ENCODE measurements at places on chromosomes 16 and 17.
A peak's percentile ranks its signal among the peaks of the same experiment; 100 is the strongest.

DNA sequence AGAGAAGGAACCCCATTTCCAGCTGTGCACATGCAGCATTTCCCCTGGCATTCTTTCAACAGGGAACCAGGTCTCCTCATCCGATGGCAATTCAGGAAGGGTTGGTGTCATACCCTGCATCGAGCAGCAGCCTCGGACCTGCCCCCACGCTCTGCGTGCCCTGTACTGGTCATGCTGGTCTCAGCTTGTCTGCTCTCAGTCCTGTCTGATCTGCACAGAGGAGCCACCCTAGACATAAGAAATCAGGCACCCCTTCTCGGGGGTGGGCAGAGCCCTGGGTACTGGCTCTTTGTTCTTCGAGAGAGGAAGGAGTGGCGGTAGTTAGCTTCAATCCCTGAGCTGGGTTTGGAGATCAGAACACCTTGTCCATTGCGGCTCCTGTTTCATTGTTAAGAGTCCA, 162.0 kb upstream of the RPH3AL start:
- no peak for DNase-seq

- DNase-seq, result no peak
These were observed 29.2 kb downstream of the SOCS3 start for GRCh38 chr17:78330570-78331224.

GRCh38 chr17:80585890-80586845, 41.5 kb downstream of the RPTOR start:
- DNase-seq, result no peak

DNA sequence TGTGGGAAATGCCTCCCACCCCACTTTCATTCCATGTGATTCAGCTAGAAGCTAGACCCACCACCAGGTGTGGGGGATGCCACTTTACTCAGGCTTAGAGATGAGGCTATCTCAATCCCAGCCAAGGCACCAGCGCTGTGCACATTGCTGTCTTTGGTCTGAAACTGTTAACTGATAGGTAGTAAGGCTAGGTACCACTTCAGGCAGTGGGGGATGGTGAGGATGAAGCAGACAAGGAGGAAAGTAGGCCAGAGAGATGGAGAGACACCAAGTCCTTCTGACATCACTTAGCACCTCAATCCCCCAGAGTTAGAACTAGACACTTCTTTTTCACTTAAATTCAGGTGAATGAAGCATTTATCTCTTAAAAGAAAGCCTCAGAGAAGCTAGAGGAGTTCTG, 35.8 kb downstream of the ADAMTS18 start:
- DNase-seq, result no peak

DNA sequence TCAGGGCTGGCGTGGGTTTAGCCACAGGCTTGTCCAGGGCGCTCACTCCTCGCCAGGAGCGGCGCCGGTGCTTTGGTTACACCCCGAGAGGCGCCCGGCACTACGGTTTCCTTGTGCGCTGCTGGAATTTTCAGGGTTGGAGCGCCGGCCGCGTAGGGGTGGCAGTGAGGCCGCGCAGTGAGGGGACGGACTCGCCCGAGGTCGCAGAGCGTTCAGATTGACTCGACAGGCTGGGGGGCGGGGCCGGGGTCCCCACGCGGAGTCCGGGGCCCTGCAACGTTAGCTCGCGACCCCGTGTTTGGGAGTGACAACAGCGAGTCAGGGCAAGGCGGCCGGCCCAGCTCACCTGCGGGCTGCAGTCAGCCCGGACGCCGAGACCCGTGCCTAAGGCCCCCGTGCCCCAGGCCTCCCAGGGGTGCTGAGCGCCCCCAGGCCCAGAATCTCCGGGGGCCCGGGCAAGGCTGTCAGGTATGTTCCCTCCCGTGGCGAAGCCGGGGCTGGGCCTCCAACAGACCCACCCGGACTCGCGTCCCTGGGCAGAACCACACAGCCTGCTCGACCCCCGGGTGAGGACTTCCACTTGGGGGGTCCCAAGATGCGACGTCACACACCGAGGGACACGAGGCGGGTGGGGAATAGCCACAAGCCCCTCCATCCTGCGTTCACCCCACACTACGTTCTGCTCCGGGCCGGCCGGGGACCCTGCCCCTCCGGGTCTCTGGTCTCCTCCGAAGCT, 1.3 kb upstream of the ACTG1 start:
- no peak for DNase-seq

DNA sequence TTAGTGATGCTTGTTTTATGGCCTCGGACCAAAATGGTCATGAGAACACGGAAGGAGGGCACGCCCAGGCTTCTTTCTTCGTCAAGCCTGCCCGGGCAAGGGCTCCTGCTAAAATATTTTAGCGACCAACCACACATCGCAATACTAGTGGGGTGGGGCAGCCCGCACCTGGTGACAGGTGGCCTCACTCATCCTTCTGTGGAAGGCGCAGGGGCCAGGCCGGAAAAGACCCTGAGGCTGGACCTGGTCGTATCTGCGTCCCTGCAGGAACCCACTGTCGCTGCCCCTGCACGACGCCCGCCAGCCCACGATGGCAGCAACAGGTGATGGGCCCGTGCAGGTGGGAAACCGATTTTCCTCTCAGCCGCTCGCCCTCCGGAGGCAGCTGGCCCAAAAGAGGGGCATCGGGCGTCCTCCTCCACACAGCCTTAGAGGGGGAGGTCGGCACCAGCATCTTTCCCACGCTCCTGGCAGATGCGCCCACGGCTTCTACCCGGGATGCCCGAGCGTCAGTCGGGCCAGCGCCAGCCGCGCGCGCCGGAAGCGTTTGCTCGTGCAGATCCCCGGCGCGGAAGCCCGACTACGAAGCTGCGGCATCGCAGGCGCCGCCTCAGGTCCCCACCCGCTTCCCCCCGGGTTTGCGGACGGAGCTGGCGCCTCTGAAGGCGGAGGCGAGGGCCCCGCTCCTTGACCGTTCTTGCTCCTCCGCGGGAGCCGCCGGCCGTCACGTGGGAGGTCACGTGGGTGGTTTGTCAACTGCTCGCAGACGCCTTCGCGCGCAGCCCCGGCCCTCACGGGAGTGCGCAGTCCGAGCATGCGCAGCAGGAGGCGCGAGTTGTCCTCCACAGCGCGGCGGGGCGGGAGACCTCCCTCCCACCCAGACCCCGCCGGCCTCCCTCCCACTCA, 22.8 kb upstream of the FOXK2 start:
- peak; percentile 73 for DNase-seq

DNA sequence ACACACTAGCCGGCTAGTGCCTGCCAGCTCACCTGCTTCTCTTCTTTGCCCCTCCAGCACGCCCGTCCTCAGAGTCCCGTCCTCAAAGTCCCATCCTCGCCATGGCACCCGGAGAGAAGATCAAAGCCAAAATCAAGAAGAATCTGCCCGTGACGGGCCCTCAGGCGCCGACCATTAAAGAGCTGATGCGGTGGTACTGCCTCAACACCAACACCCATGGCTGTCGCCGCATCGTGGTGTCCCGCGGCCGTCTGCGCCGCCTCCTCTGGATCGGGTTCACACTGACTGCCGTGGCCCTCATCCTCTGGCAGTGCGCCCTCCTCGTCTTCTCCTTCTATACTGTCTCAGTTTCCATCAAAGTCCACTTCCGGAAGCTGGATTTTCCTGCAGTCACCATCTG, 3.6 kb downstream of the SCNN1G start:
- no peak for DNase-seq

GRCh38 chr17:82200743-82201497, 11.7 kb downstream of the CCDC57 start:
- peak; percentile 22 for DNase-seq

DNA sequence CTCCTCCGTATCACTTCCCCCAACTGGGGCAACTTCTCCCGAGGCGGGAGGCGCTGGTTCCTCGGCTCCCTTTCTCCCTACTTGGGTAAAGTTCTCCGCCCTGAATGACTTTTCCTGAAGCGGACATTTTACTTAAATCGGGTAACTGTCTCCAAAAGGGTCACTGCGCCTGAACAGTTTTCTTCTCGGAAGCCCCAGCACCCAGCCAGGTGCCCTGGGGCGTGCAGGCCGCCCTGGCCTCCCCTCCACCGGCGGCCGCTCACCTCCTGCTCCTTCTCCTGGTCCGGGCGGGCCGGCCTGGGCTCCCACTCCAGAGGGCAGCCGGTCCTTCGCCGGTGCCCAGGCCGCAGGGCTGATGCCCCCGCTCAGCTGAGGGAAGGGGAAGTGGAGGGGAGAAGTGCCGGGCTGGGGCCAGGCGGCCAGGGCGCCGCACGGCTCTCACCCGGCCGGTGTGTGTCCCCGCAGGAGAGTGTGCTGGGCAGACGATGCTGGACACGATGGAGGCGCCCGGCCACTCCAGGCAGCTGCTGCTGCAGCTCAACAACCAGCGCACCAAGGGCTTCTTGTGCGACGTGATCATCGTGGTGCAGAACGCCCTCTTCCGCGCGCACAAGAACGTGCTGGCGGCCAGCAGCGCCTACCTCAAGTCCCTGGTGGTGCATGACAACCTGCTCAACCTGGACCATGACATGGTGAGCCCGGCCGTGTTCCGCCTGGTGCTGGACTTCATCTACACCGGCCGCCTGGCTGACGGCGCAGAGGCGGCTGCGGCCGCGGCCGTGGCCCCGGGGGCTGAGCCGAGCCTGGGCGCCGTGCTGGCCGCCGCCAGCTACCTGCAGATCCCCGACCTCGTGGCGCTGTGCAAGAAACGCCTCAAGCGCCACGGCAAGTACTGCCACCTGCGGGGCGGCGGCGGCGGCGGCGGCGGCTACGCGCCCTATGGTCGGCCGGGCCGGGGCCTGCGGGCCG, 1.6 kb downstream of the HIC1 start:
- no peak for DNase-seq

- peak; percentile 2 for DNase-seq
These were observed 149.6 kb upstream of the GNAO1 start for GRCh38 chr16:56041556-56042140.

- no peak for DNase-seq
These were observed 3.4 kb upstream of the MTSS2 start for GRCh38 chr16:70689035-70689969.

DNA sequence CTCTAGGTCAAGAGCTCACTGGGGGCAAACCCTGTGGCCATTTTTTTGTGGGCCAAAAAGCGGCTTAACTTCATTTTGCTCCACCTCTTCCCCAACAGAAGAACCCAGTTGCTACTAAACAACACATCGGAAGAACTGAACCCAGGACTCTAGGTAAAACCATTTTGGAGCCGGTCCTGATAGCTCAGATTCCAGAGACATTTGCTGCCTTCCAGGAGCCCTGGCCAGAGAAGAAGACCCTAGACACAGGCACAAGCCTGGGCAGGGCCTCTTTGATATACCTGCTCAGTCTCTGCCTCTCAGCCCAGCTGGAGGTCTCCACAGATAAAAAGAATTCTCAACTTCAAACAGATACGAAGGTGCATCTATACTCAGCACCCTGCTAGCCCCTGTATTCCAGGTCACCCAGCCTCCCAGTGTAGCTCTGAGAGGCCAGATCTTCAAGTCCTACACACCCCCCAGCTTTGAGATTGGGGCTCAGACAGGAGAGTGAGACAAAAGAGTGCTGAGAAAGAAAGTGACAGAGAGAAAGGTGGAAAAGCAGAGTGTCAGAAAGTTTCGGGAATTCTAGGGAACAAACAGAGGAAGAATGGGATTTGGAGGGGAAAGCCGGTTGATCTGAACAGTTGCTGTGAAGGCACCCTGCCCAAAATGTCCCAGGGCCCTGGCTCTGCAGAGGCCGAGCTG, 6.6 kb upstream of the HOXB9 start:
- no peak for DNase-seq

DNA sequence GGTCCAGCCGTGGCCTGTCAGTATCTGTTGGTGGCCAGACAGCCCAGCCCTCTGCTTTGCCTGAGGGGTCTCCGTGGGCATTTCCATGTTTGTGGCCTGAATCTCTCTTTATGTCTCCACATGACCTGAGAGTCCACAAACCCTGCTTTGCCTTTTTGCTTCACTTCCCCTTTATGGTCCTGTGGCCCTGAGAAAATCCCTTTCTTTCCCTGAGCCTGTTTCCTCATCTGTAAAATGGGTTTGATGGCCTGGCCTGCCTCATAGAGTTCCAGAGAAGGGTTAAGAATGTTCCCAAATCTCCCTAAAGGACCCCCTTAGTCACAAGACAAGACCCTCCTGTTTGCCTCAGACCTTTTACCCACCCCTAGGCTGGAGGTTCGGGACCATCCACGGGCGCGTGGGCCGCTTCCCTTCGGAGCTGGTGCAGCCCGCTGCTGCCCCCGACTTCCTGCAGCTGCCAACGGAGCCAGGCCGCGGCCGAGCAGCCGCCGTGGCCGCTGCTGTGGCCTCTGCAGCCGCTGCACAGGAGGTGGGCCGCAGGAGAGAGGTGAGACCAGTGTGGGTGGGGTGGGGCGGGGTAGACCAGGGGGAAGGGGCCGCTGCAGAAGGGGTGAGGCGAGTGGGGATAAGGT, 26.2 kb upstream of the ALKBH5 start:
- no peak for DNase-seq

DNA sequence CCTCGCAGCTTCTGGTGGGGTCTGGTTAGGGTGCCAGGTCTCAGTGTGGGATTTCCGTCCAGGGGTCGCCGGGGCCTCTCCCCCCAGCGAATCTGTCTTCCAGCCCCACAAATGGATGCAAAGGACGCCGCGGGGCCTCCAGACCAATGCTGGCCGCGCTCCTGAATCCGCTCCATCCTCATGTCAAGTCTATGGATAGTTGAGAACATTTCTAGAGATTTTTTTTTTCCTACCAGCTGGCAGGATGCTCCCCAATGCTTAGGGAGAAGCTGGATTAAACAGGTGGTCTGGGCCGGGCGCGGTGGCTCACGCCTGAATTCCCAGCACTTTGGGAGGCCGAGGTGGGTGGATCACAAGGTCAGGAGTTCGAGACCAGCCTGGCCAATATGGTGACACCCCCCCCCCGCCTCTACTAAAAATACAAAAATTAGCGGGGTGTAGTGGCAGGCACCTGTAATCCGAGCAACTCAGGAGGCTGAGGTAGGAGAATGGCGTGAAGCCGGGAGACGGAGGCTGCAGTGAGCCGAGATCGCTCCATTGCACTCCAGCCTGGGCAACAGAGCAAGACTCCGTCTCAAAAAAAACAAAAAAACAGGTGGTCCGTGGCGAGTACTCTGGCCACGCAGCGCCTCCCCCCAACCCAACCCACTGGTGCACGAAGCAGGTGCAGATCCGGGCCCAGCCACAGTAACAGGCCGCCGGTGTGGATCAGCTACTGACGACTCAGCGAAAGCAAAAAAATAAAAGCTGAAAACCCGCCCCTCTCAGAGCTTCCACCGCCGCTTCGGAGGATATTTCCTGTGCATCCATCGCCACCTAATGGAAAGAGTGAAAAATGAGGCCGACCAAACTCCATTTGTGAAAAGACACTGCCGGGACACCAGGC, 1.1 kb upstream of the NXN start:
- peak; percentile 50 for DNase-seq

- no peak for DNase-seq
These were observed 101.8 kb downstream of the XYLT1 start for GRCh38 chr16:17368951-17369350.

- no peak for DNase-seq
These were observed 13.4 kb upstream of the SLC38A8 start for GRCh38 chr16:84055801-84056634.

GRCh38 chr16:84874004-84874435, 54.2 kb downstream of the CRISPLD2 start:
- no peak for DNase-seq
